Prostate gland (tissue), 2 donors: ENCODE measurements at places on chromosomes 11 and 22. TPM values are rescaled to one million over a fixed set of nuclear protein-coding genes. Genes with fewer than 3 reads are reported as not detected.
A peak's percentile ranks its signal among the peaks of the same experiment; 100 is the strongest.

C11orf21 gene
- total RNA-seq = not detected

CHRNA10 gene
- 0.74 TPM for total RNA-seq

FXYD6 gene
- total RNA-seq = 29.6 TPM

DNA sequence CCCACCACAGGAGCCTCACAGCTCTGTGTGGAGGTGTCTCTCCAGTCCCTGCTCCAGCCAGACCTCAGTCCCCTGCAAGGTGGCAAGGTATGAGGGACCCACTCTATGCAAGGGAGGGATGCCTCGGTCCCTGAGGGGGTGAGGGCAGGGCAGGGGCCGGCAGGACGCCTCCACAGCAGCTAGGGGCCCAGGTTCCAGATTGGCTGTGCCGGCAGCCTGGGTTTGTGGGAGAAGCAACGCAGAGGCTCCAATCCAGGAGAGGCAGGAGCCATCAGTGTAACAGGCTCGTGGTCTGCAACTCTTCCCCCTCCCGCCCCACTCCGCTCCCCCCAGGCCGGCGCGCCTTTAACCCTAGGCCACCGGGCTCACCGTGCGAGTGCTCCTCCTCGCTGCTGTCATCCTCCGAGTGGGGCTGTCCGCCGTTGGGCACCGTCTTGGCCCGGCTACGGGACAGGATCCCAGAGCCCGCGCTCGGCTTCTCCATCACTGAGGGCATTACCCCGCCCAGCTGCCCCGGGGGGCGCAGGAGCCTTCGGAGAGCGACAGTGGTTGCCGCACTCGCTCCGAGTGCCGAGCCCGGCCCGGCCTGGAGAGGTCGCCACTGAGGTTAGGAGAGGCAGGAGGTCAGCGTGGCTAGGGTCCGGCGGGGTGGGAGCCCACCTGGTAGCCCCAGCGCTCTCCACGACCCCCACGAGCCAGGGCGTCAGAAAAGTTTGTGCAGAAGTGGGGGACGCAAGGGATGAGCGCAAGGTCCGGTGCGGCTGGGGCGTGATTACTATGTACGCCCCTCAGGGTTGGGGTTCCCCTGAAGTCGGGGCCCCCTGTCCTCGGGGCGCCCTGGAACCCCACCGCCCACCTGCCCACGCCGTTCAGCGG, 765 bp downstream of the RCOR2 start:
- peaks cover 14% of the 10 kb centered on the region for H3K4me1 ChIP-seq
- DNase-seq = no peak

DNA sequence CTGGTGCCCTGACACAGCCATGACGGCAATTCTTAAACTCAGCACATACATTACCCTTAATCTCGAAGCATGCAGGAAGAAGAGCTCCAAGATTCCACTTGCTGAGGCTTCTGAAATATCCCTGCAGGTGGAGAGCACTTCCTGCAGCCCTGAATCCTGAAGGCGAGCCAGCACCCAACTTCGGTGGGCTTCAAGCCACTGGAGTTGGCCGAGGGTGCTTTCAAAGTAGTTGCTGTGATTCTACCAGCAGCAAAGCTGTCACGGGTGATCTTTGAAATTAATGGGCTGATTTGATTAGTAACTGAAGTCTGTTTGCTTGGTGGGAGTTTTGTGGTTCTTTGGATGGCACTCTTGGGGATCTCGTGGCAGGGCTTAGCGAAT, 9.0 kb upstream of the FTH1 start:
- no peaks in the 10 kb centered on the region for H3K36me3 ChIP-seq
- H3K4me3 ChIP-seq = no peak overlapping the region

DNA sequence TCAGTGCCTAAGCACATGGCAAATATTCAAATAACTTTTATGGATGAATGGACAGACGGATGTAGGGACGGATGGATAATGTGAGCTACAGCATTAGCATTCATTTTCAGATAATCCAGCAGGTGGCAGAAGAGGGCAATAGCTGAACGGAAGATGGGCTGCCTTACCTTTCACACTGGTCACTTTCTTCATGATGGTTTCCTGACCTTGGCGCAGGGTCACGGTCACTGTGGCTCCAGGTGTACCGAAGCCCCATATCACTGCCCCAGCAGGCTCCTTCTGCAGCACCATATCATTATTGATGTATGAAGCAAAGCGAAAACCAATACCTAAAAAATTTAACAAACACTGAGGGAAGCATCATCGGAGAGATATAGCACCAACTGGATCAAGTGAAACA, 4.3 kb downstream of the SIAE start:
- no peaks in the 10 kb centered on the region for H3K36me3 ChIP-seq
- no peak overlapping the region for H3K27ac ChIP-seq
- no peak overlapping the region for H3K4me3 ChIP-seq
- H3K27me3 ChIP-seq = no peaks in the 10 kb centered on the region

DNA sequence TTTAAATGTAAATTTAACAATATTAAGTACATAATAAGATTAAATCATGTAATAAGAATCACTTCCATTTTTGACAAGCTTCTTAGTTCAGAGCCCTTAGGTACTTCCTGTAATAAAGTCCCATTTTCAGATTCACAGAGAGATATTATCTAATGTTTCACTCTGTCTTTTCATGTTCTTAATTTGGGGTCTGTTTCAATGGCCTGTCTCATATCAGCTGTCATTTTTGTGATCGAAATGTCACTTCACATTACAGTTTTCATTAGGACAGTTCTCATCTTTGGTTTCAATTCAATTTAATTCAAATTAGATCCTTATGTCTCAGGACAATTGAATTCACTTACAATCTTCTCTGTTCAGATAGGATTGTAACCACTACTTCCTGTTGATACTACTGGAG, 22.6 kb upstream of the OLFML1 start:
- no peak overlapping the region for H3K27ac ChIP-seq
- no peaks in the 10 kb centered on the region for H3K36me3 ChIP-seq
- no peaks in the 10 kb centered on the region for H3K4me1 ChIP-seq
- H3K4me3 ChIP-seq = no peak overlapping the region

DNA sequence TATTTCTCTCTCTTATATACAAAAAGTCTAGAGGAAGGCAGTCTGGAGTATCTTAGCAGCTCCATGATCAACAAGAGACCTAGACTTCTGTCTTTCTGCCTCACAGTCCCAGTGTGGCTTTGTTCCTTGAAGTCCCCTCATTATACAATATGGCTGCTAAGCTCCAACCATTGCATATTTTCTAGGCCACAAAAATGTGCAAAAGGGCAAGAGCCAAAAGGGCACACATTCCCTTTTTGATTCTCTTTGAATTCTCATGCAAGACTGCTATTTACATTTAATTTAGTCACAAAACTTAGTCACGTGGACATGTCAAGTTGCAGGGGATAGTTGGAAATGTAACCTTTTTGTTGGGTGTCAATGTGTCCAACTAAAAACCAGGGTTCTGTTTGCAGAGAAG, 64.2 kb upstream of the OLFML1 start:
- no peak overlapping the region for H3K27ac ChIP-seq
- DNase-seq = no peak
- no peaks in the 10 kb centered on the region for H3K36me3 ChIP-seq
- H3K4me1 ChIP-seq = no peaks in the 10 kb centered on the region
- H3K4me3 ChIP-seq = no peak overlapping the region
- H3K27me3 ChIP-seq = no peaks in the 10 kb centered on the region

- no peaks in the 10 kb centered on the region for H3K4me1 ChIP-seq
- H3K27me3 ChIP-seq = no peaks in the 10 kb centered on the region
- no peaks in the 10 kb centered on the region for H3K36me3 ChIP-seq
- DNase-seq = no peak
- no peak overlapping the region for H3K4me3 ChIP-seq
- H3K27ac ChIP-seq = no peak overlapping the region
Observed at GRCh38 chr11:128165572-128165971, 421.8 kb downstream of the ETS1 start.

- DNase-seq = no peak
- H3K36me3 ChIP-seq = no peaks in the 10 kb centered on the region
- no peaks in the 10 kb centered on the region for H3K27me3 ChIP-seq
- H3K4me3 ChIP-seq = no peak overlapping the region
- H3K27ac ChIP-seq = no peak overlapping the region
Observed at GRCh38 chr11:2857918-2858317, 27.7 kb downstream of the CDKN1C start.

POU2AF3 gene
- 7.7 TPM for total RNA-seq

CSRP3 gene
- total RNA-seq = not detected

DNA sequence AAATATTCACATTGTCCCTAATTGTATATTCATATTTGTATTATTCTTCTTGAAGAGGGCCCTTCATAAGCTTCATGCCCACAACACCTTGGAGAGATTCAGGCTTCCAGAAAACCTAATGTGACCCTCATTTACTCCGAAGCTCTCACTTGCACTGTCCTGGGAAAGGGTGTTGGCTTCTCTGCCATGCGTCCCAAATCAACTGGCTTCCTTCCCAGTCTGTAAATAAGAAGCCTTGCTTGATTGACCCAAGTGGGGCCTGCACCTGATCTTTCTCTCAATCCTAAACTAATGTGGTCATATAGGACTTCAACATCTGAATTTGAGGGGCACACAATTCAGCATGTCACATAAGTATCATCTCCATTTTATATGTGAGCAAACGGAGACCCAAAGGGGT, 40.5 kb upstream of the ZBTB16 start:
- no peaks in the 10 kb centered on the region for H3K27me3 ChIP-seq
- no peak overlapping the region for H3K4me3 ChIP-seq
- no peaks in the 10 kb centered on the region for H3K4me1 ChIP-seq

DNA sequence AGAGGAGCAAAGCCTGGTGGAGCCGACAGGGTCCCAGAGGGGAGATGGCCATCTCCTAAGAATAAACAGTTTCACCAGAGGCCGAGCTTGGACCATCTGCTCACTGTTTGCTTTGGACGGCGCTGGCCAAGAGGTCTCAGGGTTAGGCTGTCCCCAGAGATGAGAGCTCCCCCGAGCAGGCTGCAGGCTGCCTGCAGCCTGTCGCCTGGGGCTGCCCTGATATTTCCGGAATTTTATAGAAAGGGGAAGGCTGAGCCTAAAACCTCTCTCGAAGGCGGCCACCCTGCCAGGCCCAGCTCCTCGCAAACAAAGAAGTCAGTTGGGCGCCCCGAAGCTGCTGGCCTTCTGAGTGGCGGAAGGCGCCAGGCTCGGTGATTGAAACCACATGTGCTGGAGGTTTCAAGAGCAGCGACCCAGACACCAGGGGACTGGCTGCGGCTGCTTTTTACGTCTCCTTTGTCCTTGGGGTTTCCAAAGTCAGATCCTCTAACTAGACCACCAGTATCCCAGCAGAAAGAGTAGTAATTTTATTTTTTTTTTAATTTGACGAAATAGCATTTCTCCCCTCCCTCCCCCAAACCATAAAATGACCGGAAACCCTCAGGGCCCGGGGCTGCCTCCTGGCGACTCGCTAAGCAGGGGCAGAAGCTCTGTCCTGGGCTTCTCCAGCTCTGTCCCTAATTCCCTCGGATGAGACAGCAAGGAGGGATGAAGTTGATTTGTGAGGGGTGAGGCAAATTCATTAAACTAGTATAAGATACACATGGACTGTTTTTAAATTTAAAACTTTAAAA, 57.4 kb downstream of the CLMP start:
- no peak overlapping the region for H3K27ac ChIP-seq
- DNase-seq = no peak
- H3K27me3 ChIP-seq = no peaks in the 10 kb centered on the region
- no peaks in the 10 kb centered on the region for H3K36me3 ChIP-seq
- no peaks in the 10 kb centered on the region for H3K4me1 ChIP-seq
- no peak overlapping the region for H3K4me3 ChIP-seq

GRCh38 chr11:95920460-95921105, 3.3 kb downstream of the MTMR2 start:
- no peak for DNase-seq
- H3K4me1 ChIP-seq = peaks cover 16% of the 10 kb centered on the region
- peak overlapping the region; percentile 93 for H3K27ac ChIP-seq
- no peaks in the 10 kb centered on the region for H3K36me3 ChIP-seq
- H3K4me3 ChIP-seq = no peak overlapping the region
- no peaks in the 10 kb centered on the region for H3K27me3 ChIP-seq

DNA sequence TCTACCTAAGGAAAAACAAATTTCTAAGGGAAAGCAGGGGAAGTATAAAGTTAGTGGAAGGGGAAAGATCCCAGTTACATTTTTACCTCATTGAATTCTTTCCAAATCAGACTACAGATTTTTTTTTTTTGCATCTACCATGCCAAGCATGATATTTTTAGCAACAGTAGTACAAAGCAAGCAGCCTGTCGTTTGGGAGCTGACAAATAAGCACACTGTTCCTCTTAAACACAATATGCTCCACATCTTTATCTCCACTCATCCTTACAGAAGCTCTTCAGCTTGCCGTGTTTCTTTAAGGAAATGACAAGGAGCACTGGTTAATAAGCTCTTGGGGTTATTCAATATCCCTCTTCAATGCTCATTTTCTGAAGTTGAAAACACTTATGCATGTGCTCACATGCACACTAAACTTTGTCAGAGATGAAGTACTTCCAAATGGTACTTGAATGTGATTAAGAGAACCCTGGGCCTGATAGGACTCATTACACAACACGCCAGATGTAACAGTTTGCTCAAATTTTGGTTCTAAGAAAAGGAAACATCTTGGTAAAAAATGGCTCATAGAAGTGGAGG, 53.8 kb downstream of the PAX6 start:
- H3K27me3 ChIP-seq = no peaks in the 10 kb centered on the region
- H3K4me1 ChIP-seq = no peaks in the 10 kb centered on the region
- no peaks in the 10 kb centered on the region for H3K36me3 ChIP-seq
- no peak for DNase-seq

RFPL1 gene
- 1.7 TPM for total RNA-seq

GRCh38 chr22:29193021-29193420, 12.7 kb upstream of the EMID1 start:
- H3K4me1 ChIP-seq = no peaks in the 10 kb centered on the region
- H3K27ac ChIP-seq = no peak overlapping the region
- no peaks in the 10 kb centered on the region for H3K27me3 ChIP-seq

KIF18A gene
- 0.73 TPM for total RNA-seq

DNA sequence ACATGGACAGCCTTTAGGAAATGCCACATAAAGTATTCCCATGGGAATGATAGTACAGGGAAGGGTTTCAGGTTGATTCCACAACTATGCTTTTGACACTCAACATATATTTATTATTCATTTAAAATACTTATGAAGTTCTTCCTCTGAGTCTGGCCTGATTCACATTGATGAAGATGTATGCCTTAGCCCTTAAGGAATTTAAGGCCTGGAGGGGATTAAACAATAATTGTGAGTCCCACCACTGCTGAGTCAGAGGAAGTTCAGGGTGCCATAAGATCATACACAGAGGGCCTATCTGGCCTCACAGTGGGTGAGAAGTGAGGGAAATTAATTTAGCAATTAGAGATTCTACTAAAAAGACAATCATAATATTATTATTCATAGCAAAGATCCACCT, 161.1 kb upstream of the SNX19 start:
- no peaks in the 10 kb centered on the region for H3K4me1 ChIP-seq
- H3K36me3 ChIP-seq = no peaks in the 10 kb centered on the region
- H3K4me3 ChIP-seq = no peak overlapping the region
- DNase-seq = no peak

GRCh38 chr22:19350947-19351346, 59.4 kb upstream of the CLTCL1 start:
- no peak for DNase-seq
- H3K27ac ChIP-seq = no peak overlapping the region
- no peak overlapping the region for H3K4me3 ChIP-seq
